Parietal lobe (tissue), 2 donors: ENCODE measurements at places on chromosomes 12 and 14. TPM values are rescaled to one million over a fixed set of nuclear protein-coding genes. Genes with fewer than 3 reads are reported as not detected.

Gene RASAL1
- 2.8 TPM for total RNA-seq

Gene ALX1
- total RNA-seq: not detected

Gene FITM1
- total RNA-seq: 0.94 TPM

Gene GABARAPL1
- 48.8 TPM for total RNA-seq

Gene CLEC6A
- total RNA-seq: not detected
